NCI-H510A treated with DMSO at 0.1 percent for 48 hours (cell line): ENCODE measurements at places on chromosomes 7 and 10.

- DNase-seq = no peak
Observed at GRCh38 chr7:32336726-32337125, 153.5 kb downstream of the LSM5 start.

DNA sequence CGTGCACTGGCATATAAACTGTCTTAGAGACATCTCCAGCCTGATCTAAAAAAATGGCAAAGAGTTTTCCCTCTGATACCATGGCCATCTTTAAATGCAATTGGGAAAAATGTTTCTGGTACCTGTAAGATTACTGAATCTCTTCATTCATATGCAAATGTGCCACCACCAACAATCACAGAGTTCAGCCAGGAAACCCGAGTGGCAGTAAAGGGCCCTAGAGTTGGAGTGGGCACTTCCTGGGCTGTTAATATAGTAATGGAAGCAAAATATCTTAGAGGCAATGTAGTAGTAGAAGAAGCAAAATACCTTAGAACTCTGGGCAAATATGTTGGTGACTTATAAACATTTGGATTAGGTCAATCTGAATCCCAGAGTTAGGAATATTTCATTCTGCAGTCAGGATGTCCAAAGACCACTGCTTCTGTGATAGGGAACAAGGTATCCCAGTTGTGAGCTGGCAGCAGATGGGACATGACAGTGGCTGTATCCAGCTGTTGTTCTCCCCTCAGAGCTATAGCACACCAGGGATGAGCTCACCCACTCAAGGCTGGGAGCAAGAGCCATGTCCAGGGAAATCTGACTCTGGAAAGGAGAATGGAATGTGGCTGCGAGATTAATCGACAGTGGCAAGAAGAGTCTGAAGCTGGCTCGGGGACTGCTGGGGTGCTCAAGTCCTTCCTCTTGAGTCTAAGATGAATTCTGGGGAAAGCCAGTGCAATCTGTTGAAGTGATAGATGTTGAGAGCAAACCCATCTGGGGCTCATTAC is 332.1 kb downstream of the PHTF2 start:
- peak; percentile 65 for DNase-seq

DNA sequence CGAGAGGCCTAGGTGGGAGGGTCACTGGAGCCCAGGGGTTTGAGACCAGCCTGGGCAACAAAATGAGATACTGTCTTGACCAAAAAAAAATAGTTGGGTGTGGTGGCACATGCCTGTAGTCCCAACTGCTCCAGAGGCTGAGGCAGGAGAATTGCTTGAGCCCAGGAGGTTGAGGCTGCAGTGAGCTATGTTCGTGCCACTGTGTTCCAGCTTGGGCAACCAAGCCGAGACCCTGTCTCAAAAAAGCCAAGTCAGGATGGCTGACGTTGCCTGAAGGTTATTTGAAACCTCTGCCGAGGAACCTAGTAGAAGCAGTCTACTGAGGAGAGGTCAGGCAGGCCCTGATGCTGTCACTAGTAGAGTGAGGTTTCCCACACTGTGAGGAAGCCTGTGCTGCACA is 22.8 kb downstream of the DNAJB6 start:
- no peak for DNase-seq

DNA sequence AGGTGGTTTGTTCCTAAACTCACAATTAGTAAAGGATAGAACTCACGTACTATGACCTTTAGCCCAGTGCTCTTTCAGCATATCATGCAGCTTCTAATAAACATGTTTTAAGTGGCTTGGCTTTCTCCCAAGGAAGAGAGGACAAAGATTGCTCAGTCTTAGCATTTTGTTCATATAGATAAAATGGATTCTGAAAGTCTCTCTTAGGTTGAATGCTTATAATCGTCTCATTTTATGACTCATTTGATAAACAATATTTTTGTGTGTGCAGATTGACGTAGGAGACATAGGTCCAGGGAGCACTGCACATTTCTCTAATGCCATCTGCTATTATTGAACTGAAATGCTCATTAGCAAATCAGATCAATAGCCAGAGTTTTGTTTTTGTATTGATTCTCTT is 44.8 kb downstream of the GNAT3 start:
- no peak for DNase-seq

GRCh38 chr10:100730725-100731406 is 14.5 kb upstream of the PAX2 start:
- DNase-seq = no peak

GRCh38 chr10:117612113-117612512 is 69.6 kb downstream of the EMX2 start:
- no peak for DNase-seq

- no peak for DNase-seq
Observed at GRCh38 chr10:21020545-21020944, 123.4 kb upstream of the NEBL start.

- DNase-seq = no peak
Observed at GRCh38 chr10:125562737-125563136, 120.2 kb downstream of the TEX36 start.

GRCh38 chr7:6705959-6706665 is 635 bp downstream of the ZNF12 start:
- DNase-seq = no peak

- no peak for DNase-seq
Observed at GRCh38 chr10:89664203-89664602, 19.2 kb upstream of the PANK1 start.

DNA sequence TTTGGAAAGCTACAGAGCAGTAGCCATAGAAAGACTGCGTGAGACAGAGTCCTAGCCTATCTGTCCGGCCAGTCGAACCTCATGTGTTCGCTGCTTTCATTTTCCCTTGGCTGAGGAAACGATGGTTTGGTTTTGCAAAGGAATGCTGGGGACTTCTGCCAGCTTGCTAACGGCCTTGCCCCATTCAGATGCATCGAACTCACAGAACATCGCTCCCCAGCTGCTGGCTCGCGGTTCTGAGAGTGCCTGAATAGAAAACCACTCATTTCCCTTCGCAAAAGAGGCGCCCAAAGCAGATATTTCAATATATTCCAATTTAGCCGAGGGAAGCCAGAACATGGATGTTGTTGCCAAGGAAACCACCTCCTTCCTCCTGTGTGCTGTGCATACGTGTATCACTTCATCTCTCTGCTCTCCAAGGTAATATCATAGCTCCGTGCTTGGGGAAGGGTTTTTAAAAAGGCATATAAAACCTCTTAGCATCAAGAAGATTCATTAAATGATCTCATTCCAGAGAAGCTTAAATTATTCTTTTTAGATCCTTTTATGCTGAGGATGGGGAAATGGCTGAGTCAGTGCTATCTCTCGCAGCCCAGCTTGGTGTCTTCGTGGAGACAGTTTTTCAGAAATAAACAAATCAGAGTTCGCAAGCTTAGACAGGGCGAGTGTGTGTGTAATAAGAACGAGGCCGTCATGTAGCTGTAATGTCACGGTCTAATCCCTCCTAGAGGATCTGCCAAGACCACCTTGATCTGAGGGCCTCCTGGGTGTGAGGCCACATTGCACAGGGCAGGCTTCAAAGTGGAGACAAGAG is 215.2 kb downstream of the RPS24 start:
- no peak for DNase-seq

DNA sequence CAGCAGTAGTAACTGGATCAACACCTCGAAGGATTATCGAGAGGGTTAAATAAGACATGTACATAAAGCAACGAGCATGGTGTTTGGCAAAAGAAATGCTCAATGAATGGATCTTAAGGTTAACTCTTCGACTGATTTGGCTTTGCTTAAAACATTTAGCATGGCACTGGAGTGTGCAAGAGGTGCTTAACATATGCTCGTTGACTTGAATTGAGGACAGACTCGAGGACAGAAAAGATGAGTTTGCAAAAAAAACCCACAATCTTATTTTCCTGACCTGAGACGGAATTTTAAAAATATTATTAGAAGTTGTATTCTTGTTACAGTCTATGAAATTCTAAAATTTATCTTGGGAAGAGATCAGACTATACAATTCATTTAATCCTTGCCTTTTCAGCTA is 49.4 kb upstream of the ST8SIA6 start:
- no peak for DNase-seq

GRCh38 chr7:66696774-66697191 is 43.8 kb upstream of the RABGEF1 start:
- DNase-seq = no peak

GRCh38 chr10:28503114-28503513 is 29.8 kb upstream of the WAC start:
- peak; percentile 55 for DNase-seq

DNA sequence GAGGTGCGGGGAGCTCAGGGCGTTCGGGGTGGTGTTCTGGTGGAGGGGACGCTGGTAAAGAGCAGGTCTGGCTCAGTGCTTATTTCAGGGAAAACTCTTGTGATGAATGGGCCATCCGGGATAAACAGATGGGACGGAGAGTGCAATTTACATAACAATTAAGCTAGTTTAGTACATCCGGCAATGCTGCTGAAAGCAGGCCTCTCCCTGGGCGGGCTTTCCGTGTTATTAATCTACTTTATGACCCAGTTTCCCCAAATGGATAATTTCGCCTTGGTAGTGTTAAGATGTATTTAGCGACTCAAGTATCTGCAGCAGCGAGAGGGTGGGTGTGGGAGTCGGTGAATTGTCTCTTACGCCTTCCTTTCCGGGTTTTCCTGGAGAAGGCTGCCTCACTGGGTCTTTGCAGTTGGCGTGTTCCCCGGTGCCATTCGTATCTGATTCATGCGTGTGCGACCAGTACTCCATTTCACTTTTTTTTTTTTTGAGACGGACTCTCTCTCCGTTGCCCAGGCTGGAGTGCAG is 25.2 kb downstream of the FOXK1 start:
- no peak for DNase-seq

GRCh38 chr10:132577350-132578003 is 39.9 kb downstream of the INPP5A start:
- DNase-seq = no peak

DNA sequence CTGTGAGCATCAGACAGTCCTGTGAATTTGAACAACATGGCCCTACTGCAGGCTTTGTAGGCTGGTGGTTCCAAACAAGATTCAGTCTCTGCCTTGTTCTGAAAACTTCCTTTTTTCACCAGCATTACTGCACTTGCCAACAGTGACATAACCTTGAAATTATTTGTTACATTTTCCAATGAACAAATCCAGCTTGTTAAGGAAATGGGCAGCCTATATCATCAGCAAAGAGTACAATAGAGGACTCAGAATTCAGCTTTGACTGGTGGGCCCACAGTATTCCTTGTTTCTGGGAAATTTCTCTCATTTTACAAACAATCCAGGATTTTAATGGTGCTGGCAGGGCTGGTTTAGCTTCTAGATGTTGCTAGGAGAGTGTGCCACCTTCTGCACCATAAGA is 703.7 kb upstream of the FZD8 start:
- DNase-seq = no peak

GRCh38 chr7:11727864-11728263 is 104.1 kb downstream of the THSD7A start:
- DNase-seq = no peak

- DNase-seq = peak; percentile 15
Observed at GRCh38 chr10:689452-690371, at the start of gene DIP2C. Gene DIP2C, minus strand, starts transcription at chr10:689668. Its CDS starts 90 bp downstream, at chr10:689578.

- peak; percentile 5 for DNase-seq
Observed at GRCh38 chr10:88565072-88565471, 18.0 kb downstream of the RNLS start.

- DNase-seq = no peak
Observed at GRCh38 chr7:107837145-107837512, 34.1 kb upstream of the SLC26A3 start.

- no peak for DNase-seq
Observed at GRCh38 chr10:101305320-101306241, 48.4 kb upstream of the BTRC start.

DNA sequence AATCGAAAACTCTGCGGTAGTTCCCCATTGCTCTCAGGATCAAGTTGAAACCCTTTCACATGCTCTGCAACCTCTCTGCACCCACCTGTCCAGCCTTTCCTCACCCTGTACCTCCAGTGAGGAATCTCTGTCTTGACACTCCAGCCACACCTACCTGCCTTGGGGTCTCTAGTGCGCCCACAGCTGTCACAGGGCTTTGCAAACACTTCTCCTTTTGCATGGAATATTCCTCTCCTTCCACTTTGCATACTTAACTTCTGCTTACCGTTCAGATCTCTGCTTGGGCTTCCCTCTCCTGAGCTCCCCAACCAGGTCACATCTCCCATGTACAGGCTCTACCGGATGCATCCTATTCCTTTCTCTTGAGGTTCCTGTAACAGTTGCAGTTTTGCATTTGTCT is 6.6 kb upstream of the ZYX start:
- DNase-seq = no peak

- DNase-seq = no peak
Observed at GRCh38 chr10:12965571-12965970, 35.9 kb downstream of the CCDC3 start.

- DNase-seq = no peak
Observed at GRCh38 chr10:35463878-35464277, 127.6 kb downstream of the CCNY start.

GRCh38 chr10:79981450-79982361 is 32.8 kb upstream of the SFTPD start:
- DNase-seq = peak; percentile 83

- DNase-seq = no peak
Observed at GRCh38 chr10:96236090-96236478, 35.3 kb downstream of the BLNK start.

- no peak for DNase-seq
Observed at GRCh38 chr10:17788646-17789045, 20.5 kb upstream of the MRC1 start.

GRCh38 chr7:134212576-134213546 is 85.7 kb downstream of the LRGUK start:
- no peak for DNase-seq

DNA sequence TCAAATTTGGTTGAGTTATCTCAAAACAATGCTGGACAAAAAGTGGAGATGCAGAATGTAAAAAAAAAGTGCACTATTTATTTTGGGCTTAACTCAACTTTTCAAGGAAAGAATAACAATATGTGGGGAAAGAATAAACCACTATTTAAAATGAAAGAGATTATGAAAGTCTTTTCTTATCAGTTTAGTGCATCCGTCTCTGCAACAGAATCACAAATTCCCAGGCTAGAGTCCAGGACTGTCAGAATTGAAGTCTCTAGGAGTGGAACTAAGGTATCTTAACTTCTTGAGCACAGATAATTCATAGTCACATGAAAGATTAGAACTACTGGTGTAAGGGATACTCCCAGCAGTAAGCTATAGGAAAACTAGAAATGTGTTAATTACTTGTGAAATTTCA is 1200.3 kb upstream of the LRRN3 start:
- no peak for DNase-seq

GRCh38 chr10:97532935-97533671 is 34.4 kb downstream of the UBTD1 start:
- DNase-seq = no peak

GRCh38 chr10:3336673-3337293 is 164.2 kb upstream of the PITRM1 start:
- DNase-seq = no peak

- no peak for DNase-seq
Observed at GRCh38 chr10:103490986-103491314, 2.6 kb upstream of the NEURL1 start.

DNA sequence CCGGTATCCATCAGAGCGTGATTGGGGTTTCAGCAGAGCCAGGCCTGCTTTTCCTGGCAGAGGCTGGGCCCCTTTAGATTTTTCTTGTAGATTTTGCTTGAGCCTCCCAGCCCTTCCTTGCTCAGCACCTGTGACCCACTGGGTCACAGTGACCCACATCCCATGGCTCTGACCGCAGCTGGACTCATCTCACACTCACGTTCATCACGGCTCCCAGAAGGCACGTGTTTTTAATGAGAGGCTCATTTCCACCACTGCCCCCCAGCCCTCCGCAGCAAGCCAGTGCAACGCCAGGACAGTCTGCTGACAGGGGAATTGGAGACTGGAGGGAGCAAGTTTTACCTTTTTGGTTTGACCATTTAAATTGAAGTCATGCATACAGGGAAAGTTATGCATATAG is 155.7 kb downstream of the CUX1 start:
- DNase-seq = no peak
